ENCODE measurements at places on chromosomes 5 and 9.

- peak; percentile 15 for DNase-seq
Measured at GRCh38 chr5:99054972-99055371, 126.2 kb upstream of the CHD1 start.

- DNase-seq = peak; percentile 77
Measured at GRCh38 chr9:9045572-9045971, 1246.0 kb upstream of the DMAC1 start.

DNA sequence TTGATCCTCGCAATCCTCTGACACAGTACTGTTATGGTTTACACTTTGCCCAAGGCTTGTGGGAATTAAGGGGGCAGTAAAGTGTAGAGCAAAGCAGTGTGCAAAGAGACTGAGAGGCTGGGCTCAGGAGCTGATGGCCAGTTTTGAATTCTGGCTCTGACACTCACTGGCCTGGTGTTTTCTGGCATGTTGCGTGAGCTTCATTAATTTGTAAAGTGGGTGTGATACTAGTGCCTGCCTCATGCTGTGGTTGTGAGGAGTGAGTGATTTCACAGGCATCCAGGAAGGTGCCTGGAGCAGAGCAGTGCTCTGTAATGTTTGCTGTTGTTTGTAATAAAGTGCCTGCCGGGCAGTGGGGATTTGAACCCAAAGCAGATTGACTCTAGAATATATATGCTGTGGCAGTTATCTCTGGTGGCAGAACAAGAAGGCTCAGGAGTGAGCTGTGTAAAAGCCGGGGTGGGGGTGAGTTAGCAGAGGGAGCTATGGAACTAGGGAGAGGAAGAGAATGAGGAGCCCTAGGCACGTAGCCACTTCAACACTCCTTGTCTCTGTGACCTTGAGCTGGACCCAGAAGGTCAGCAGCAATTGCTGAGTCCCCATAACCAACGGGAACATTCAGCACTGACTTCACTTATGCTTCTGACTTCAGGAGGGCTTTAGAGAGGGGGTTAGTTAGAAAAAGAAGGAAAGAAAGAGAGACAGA, 108.5 kb downstream of the DOCK2 start:
- DNase-seq = no peak

- no peak for DNase-seq
Measured at GRCh38 chr9:93874242-93874641, 80.9 kb downstream of the BARX1 start.

DNA sequence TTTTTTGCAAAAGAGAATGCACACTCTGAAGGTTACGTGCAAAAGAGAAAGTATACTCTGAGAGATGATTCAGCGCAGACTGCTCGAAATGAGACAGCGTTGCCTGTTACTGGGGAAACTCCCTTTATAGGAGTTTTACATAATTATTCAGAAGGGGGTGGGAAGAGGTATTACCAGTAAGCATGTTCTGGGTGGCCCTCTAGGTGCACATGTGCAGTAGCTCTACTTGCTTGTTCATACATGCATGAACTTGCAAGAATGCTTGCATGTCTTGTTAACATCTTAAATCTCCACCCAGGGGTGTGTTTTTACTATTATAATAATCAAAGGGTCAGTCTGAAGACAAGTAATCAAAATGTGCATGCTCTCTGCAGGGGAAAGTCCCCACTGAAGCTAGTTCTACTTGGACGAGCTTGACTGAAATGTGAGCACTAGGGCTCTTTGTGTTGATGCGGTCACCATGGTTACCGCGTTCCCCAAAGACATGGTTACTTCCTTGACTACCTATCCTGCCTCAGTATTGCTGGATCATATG, 75.5 kb downstream of the SGCD start:
- DNase-seq = peak; percentile 53

- DNase-seq = peak; percentile 52
Measured at GRCh38 chr5:74199436-74200210, 440.9 kb downstream of the ENC1 start.

- no peak for DNase-seq
Measured at GRCh38 chr5:41559184-41559583, 48.8 kb upstream of the PLCXD3 start.

- no peak for DNase-seq
Measured at GRCh38 chr9:20178197-20178596, 389.4 kb upstream of the SLC24A2 start.

DNA sequence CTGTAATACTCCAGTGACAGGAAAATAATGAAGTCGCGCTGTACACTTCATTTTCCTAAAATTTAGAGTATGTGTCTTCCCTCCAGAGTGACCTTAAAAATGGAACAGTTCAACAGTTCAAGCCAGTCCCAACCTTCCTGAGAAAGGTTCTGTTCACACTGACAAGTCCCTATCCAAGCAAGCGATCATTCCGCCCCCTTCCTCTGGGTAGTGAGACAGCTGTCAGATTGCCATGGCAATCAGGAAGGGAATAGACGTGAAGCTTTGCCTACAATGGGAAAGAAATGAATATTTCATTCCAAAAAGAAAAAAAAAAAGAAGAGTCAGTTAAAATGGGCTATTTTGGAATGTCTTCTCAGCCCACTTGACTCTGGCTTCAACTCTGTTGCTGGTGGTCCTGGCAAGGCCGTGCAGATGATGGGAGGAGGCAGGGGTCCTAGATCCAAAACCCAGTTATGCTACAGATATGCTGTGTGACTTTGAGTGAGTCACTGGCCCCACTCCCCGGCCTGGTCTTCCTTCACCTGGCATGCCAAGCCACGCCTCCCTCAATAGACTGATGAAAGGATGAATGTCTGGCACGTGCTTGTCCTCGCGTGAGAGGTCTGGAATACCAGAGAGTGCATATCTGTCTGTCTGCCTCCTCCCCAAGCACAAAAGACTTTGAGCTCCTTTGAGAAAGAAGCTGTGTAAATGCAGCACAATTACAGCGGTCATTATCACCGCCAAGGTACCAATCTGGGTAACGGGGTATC, 165.8 kb upstream of the WWC1 start:
- DNase-seq = no peak

- peak; percentile 80 for DNase-seq
Measured at GRCh38 chr5:13866792-13867191, 77.7 kb downstream of the DNAH5 start.

DNA sequence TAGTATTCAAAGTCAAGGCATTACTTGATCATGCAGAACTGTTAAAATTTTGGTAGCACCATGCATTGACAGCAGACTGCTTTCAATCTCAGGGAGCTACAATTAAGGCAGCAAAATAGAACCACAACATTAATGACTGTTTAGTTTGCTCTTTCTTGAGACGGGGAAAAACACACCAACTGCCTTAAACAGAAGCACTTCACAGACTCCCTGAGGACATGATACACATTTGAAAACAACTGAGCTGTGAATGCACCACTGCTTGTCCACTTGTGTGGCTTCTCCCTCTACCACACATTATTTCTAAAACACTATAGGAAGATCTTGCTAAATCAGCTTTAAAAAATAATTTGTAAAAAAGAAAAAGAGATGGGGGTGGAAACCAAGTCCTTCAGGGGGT, 79.6 kb upstream of the MAST4 start:
- peak; percentile 45 for DNase-seq

GRCh38 chr9:83744206-83744605, 36.4 kb upstream of the UBQLN1 start:
- no peak for DNase-seq

DNA sequence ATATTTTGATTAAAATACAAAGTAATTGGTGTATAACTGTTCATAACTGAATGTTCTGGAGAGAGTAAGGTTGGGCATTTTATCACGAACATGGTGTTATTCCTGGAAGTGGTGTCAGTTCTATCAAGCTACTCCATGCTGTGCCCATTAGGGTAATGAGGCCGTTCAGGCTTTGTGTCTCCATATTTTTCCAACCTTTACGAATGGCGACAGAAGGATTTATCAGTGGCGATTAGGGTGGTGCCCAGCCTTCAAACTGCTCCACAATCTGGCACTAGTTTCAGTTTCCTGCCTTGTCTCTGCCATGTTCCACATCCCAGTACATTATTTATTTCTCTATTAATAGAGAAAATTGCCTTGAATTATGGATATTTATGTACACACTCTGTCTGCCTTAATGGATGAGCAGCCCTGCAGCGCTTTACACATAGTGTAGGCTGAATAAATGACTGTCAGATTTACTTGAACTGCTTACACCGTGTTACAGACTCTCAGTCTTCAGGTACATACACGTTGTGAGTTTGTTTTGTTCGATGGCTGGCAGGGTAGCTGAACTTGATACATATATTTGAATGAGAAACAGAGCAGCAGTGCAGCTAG, 23.9 kb upstream of the TMC1 start:
- no peak for DNase-seq

GRCh38 chr5:74056107-74056788, 430.3 kb downstream of the ARHGEF28 start:
- no peak for DNase-seq

DNA sequence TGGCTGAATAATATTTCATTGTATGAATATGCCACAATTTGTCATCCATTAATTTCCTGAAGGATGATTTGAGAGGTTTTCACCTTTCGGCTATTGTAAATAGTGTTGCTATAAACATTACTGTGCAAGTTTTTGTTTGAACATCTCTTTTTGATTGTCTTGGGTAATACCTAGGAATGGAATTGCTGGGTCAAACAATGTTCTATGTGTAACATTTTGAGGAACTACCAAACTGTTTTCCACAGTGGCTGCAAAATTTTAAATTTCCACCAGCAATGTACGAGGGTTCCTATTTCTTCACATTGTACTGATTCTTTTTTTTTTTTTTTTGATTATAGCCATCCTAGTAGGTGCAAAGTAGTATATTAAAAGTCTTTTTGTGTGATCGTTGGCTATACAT, 63.8 kb upstream of the ANKH start:
- DNase-seq = no peak

DNA sequence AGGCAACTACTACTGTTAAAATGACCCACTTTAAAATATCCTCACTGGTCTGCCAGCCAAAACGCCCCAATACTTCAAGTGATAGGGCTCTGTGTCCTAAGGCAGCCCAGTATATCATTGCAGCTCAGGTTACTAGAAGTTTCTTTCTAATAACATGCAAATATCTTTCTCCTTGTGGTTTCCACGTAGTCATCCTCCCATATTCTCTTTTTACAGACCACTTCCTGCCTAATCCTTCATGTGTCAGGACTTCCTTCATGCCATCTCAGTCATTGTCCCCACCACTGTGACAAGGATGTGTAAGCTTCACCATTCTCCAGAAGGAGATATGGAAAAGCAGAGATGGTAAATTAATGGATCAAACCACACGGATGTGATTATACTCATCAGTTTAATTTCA, 813.7 kb downstream of the MAT2B start:
- DNase-seq = no peak

- no peak for DNase-seq
Measured at GRCh38 chr9:19629488-19629887, 159.3 kb downstream of the SLC24A2 start.

- no peak for DNase-seq
Measured at GRCh38 chr9:96408409-96409280, 9.5 kb downstream of the ZNF367 start.

- DNase-seq = peak; percentile 89
Measured at GRCh38 chr9:101485924-101486692, 47.5 kb upstream of the RNF20 start.

- DNase-seq = no peak
Measured at GRCh38 chr9:6147846-6148245, 67.8 kb upstream of the IL33 start.

- DNase-seq = no peak
Measured at GRCh38 chr5:173258466-173258865, 23.5 kb upstream of the NKX2-5 start.

DNA sequence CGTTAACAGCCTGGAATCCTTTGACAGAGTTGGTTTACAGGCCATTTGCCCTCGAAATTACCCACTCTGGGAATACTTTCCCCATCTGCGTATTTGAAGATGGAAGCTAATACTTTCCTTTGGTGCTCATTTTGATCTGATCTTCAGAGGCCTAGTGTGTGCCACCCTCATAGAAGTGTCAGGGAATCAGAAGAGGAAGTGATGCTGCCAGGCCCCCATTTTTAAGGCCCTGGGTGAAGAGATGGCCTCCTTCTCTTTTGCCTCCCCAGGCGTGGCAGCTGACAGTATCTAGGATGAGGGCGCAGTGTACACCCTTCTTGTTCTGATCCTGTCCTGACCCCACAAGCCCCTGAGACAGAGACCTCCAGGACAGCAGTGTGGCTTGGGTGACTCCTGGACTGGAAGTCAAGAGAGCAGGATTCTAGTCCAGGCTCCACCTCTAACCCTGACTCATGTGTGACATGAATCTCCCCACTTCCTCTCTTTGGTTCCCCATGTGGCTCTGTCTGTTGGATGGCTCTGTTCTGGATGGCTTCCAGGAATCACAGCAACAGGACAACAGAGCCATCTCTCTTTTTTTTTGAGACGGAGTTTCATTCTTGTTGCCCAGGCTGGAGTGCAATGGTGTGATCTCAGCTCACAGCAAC, 27.8 kb downstream of the CSF1R start:
- DNase-seq = no peak

GRCh38 chr9:104177003-104177611, 83.0 kb downstream of the SMC2 start:
- no peak for DNase-seq

GRCh38 chr5:35799181-35799580, 57.5 kb upstream of the IL7R start:
- no peak for DNase-seq

GRCh38 chr9:33472881-33473615, 676 bp downstream of the NOL6 start:
- DNase-seq = no peak

DNA sequence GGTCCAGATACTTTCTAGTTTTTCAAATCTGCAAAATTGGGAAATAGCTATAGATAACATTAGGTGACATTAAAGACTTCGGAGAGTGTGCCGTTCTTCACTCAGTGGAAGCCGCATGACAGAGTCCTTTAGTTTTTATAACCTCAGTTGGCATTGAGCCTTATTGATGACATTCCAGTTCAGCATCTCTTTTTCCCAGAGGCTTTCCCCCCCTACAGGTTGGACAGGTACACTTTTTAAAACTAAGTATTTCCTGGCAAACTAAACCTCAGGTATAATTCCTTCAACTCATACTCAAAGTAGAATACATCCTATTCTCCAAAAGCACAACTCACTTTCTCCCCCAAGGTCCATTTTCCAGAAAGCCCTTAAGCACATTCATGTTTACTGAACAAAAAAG, 58.7 kb downstream of the SLC46A2 start:
- no peak for DNase-seq
